ENCODE measurements at places on chromosomes 5 and 9. TPM values are rescaled to one million over a fixed set of nuclear protein-coding genes. Genes with fewer than 3 reads are reported as not detected.

Gene TOPORS
- total RNA-seq, result 20.1 TPM

DNA sequence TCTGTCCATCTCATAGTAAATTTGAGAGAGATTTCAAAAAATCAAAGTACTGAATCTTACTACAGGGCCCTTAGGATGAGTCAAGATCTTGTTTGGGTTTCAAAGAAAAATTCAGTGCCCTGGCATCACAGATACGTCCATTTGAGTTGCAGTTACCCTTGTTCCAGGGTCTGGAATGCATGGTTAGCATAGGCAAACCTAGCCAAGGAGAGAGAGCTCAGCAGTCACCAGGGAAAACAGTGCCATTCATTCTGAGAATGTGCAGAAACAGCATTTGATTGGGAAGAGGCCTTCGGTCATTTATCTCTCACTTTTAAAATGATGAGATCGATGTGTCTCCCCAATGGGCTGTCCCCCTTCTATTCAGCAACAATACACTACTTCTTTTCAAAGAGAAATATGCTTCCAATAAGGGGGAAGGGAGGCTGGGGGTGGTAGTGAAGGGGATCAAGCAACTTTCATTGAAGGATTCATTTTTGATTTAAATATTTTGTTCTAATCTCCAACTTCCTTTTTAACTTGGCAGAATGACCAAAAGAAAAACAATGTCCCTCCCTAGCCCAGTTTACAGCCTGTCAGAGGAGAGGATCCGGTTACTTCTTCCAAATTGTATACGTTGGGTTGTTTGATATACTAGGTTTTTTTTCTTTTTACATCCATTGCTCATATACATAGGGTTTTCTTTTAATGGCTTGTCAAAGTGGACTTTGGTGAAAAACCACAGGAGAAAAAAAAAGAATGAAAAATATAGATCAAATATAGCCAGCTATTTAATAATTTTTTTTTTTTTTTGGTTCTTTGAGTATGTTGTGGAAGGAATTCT is 491.1 kb downstream of the CCDC171 start:
- no peak for DNase-seq

DNA sequence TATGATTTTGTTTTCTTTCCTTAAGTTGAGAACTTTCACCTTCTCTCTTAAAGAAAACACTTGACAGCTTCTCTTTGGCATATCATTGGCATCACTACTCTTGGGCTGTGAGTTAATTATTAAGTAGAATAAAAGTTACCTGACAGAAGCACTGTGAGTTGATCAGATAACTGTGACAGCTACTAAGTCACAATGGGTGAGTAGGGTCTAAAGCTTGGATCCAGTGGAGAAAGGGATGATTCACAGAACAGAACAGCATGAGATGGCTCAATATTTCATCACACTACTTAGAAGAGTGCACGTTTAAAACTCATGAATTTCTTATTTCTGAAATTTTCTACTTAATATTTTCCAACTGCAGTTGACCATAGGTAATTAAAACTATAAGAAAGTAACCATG is 268.5 kb upstream of the NMUR2 start:
- DNase-seq, result no peak

- no peak for DNase-seq
Observed at GRCh38 chr5:435961-436640, 6.9 kb upstream of the EXOC3 start.

- no peak for DNase-seq
Observed at GRCh38 chr9:136977223-136977622, at the start of gene PTGDS. Gene PTGDS (plus strand): TSS chr9:136977504. CDS start chr9:136977579, 75 bp downstream.

DNA sequence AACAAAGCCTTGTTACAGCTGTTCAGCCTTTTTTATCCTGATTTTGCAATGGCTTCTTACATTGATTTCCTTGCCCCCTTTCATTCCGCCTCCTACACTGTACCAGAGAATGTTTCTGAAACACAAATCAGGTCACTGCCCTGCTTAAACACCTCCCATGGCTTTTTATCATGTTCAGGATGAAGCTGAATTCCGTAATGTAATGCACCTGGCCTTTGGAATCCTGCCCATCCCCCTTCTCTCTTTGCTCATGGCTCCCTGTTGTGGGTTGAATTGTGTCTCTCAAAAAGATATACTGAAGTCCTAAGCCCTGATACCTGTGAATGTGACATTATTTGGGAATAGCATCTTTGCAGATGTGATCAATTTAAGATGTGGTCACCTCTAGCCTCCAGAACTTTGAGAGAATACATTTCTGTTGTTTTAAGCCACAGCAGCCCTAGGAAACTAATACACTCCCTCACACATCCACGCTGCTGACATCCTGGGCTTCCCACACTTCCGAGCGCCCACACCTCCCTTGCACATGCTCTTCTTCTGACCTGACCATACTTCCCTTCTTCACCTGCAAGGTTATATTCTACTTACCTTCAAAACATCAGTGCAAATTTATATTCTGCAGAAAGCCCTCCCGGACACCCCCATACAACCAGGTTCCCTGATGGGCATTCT is 101.2 kb downstream of the DNAH5 start:
- DNase-seq, result no peak

GRCh38 chr9:93119703-93119952 is 14.4 kb downstream of the NINJ1 start:
- no peak for DNase-seq

DNA sequence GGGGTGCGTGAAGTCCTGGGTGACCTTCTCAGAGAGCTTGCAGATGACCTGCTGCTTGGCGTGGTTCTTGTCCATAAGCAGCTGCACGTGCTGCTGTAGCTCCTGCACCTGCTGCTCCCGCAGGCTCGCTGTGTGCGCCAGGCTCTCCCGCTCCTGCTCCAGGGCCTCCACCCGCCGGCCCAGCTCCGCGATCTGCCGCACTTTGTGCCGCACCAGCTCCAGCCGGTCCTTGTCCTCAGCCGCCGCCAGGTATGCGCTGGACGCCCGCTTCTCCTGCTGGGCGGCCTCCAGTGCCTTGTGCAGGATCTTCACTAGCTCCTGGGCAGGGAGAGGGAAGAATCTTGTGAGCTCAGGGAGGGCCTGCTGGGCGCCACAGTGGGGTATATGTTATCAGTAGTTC is 28.5 kb upstream of the CORO2A start:
- no peak for DNase-seq

DNA sequence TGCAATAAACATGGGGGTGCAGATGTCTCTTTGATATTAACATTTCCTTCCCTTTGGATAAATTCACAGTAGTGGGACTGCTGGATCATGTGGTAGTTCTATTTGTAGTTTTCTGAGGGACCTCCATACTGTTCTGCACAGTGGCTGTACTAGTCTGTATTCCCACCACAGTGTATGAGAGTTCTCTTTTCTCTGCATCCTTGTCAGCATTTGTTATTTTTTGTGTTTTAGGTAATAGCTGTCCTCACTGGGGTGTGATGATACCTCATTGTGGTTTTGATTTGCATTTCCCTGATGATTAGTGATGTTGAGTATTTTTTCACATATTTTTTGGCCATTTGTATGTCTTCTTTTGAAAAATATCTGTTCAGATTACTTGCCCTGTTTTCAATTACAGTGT is 562.5 kb downstream of the CSNK1G3 start:
- no peak for DNase-seq

GRCh38 chr9:24293386-24293785 is 252.3 kb downstream of the IZUMO3 start:
- no peak for DNase-seq

Gene TYRP1
- not detected for total RNA-seq

DNA sequence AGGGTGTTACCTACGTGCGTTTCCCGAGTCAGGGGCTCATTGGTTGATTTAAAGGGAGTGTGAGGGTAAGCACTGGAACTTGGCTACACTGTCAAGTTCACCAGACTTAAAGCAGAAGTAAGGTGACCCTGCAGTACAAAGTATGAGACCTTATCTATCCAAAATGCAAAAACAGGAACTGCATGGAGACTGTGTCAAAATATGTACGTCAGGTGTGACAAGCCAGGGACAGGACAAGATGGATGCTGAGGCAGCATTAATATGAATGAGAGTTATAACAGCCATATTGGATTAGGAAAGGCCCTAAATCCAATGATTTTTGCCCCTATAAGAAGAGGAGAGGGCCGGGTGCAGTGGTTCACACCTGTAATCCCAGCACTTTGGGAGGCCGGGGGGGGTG is 15.4 kb upstream of the SUSD3 start:
- DNase-seq, result no peak

Gene RGS7BP
- total RNA-seq, result 5.2 TPM

DNA sequence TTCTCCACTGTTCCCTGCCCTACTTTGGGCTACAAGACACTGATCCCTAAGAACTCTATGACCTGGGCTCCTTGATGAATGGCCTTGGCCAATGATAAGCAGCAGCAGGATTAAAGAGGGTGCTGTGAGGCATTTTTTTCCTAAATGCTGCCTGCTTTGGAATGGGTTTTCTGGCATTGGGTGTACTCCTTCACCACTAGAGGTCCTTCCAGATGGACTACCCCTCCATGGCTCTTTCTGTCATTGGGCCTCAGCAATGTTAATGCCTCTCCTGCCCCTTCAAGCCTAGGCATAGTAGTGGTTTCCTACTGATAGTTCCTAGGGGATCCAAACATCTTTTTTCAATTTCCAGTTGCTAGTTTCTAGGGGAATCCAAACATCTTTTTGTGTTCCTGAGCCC is 319.3 kb upstream of the RPS23 start:
- DNase-seq, result no peak

Gene INSL4
- total RNA-seq, result not detected

GRCh38 chr9:111832449-111832848 is 37.7 kb upstream of the SHOC1 start:
- no peak for DNase-seq

Gene ECSCR
- 11.1 TPM for total RNA-seq

Gene DOCK8
- total RNA-seq, result 7.3 TPM

Gene ENTPD8
- 0.28 TPM for total RNA-seq

Gene ANKRD31
- total RNA-seq, result 0.33 TPM

- DNase-seq, result no peak
Observed at GRCh38 chr9:88742483-88742882, 207.5 kb downstream of the NXNL2 start.

Gene CAVIN4
- total RNA-seq, result 0.46 TPM

- no peak for DNase-seq
Observed at GRCh38 chr9:20117986-20118385, 329.1 kb upstream of the SLC24A2 start.

Gene IFNB1
- total RNA-seq, result not detected

DNA sequence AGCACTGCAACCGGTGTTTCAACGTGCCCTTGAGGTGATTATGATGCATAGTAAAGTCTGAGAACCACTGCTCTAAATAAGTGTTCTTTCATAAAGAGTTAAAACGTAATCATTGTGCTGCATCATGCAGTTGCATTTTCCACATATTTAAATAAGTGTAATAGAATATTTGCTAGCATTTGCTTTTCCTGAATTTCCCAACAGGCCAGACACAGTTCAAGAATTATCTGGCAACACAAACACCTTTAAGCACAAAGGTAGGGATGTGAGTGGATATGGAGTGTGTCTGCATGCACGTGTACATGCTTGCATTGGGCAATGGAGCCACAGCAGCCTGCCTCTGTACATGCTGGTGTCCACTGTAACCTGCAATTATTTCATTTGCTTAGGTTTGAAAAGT is 193.6 kb upstream of the PIK3R1 start:
- DNase-seq, result no peak

DNA sequence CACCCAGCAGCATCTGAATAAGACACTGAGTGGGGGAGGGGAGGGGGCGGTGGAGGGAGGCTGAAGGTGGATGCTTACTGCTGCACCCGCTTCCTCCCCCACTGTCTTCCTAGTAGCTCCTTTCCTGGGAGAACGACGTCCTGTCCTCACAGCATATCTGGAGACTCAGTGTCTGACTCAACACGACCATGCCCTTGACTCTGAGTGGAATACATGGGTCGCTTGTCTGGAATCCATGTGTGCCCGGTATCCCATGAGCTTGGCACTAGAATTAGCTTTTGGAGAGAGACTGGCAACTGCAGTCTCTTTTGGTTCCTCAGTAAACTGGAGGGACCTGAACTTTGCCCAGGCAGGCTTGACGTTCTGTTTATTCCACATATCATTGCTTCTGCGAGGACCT is 125.4 kb upstream of the FAM120A start:
- DNase-seq, result no peak

Gene NR5A1
- total RNA-seq, result 22.2 TPM

Gene FIBCD1
- total RNA-seq, result not detected

Gene GRXCR2
- not detected for total RNA-seq

GRCh38 chr5:143682246-143682905 is 129.6 kb upstream of the HMHB1 start:
- no peak for DNase-seq

DNA sequence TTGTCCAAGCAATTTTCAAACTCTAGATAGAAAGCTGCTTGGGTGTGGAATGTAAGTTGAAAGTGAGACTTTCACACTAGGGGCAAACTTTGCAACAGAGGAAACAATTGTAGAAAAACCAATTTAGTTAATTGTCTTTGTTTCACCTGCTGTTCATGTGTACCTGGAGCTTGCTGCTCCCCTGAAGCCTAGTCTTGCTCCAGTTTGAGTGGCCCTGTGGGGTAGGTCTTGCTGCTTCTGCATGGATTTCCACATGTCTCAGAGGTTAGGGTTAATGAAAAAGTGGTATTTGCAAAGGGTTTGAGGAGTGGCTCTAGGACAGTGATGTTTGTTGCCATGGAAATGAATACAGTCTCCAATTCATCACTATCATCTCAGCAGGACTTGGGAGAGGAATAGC is 182.2 kb downstream of the FSTL4 start:
- no peak for DNase-seq
